ENCODE measurements at places on chromosomes 3 and 15.

DNA sequence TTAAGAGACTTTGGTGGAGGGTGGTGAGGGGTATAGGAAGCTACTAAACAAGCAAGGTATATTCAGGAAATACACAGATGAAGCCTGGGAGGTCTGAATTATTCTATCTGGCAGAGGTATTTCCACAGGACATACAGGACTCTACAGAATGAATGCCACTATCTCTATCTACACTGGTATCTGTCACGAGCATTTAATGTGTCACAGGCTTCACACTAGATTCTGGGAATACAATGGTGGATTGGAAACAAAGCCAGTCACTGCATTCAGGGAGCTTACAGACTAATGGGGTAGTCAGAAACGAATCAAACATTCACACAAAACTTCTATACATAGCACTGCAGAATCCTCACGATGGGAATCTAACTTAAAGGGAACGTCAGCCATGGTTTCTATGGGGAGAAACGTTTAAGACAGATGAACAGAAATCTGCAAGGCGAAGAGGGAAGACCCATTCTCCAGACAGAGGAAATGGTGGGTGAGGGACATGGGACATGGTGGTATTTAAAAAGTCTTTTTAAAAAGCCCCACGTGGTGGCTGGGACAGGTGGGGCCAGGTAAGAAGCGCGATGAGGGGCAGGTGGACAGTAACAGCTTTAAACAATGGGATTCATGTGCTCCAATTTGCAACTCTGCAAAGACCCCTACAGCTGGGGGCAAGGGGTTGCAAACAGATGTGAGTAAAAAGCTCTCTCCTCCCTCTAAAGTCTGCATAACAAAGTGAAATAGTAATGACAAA is 16.5 kb downstream of the LRIG1 start:
- DNase-seq = no peak

- DNase-seq = no peak
Observed at GRCh38 chr15:68683551-68683950, 104.8 kb downstream of the CORO2B start.

DNA sequence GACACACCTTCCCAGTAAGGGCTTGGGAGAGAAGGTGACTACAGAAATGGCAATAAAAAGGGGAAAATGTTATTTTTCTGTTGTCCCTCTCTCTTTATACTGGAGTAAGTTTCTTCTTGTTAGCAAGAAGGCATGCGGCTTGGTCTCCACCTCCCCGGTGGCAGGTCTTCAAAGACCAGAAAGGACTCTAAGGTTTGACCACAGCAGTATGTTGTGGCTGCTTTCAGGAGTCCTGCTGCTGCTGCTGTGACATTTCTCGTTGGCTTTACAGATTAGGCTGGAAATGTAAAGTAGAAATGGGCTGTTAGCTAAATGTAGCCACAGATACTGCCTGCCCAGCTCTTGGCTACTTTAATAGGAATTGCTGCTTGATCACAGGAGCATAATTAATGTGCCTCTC is 175.8 kb upstream of the ZBTB20 start:
- DNase-seq = no peak

GRCh38 chr3:62260655-62261054 is 112.7 kb downstream of the FEZF2 start:
- no peak for DNase-seq

- DNase-seq = no peak
Observed at GRCh38 chr15:63476229-63476632, 28.2 kb upstream of the USP3 start.

GRCh38 chr15:92400980-92401787 is 7.5 kb downstream of the ST8SIA2 start:
- DNase-seq = no peak

- no peak for DNase-seq
Observed at GRCh38 chr15:33317896-33318295, 7.1 kb downstream of the RYR3 start.

GRCh38 chr3:196486263-196486662 is 17.3 kb downstream of the RNF168 start:
- no peak for DNase-seq

Data from activated T-helper 1 cell treated with anti-CD3 and anti-CD28 coated beads, Interleukin-12 subunit alpha, Interleukin-12 subunit beta, Interleukin-2, Interleukin-4 antibody, amounts not matched to agents 30 ng/mL and 10 ng/mL and 1 ng/mL, durations not matched to agents 14 hours and 24 hours and 36 hours (primary cell).